AG08395 (cell line): ENCODE measurements at places on chromosomes 16 and 17.

GRCh38 chr17:81517009-81517338 lies 4.4 kb upstream of the ACTG1 start:
- DNase-seq, result no peak

- no peak for DNase-seq
Measured at GRCh38 chr17:4721203-4722135, 9.8 kb upstream of the MED11 start.

- peak; percentile 82 for DNase-seq
Measured at GRCh38 chr17:58525239-58525638, 10.8 kb upstream of the MTMR4 start.

- peak; percentile 83 for DNase-seq
Measured at GRCh38 chr17:61361084-61361483, 38.6 kb upstream of the TBX2 start.

GRCh38 chr17:77753691-77754245 lies 204.7 kb upstream of the TNRC6C start:
- no peak for DNase-seq

- no peak for DNase-seq
Measured at GRCh38 chr16:53895433-53895832, 191.5 kb downstream of the FTO start.

GRCh38 chr16:20897253-20897897 lies 2.8 kb downstream of the DCUN1D3 start:
- peak; percentile 29 for DNase-seq

GRCh38 chr16:57179215-57179828 lies 6.5 kb downstream of the PSME3IP1 start:
- no peak for DNase-seq

- no peak for DNase-seq
Measured at GRCh38 chr17:48592577-48592976, 1.0 kb downstream of the HOXB5 start.

DNA sequence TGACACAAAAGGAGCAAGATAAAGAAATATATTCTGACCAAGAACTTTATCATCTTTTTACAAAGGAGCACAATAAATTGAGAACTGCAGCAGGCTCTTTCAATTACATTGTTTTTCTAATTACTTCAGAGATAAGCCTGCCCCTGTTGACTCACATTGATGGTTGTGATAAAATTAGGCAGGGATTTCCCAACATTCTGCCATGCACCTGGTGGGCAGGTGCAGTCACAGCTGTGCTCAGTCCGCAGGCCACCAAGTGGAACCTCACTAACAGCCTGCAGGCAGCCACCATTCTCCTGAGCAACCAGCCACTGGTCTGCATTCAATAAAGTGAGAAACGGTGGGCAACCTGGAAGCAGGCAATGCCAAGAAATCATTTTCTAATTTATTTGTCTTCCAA lies 5.1 kb downstream of the FANCA start:
- no peak for DNase-seq

GRCh38 chr16:30533146-30533522 lies 1.5 kb downstream of the ZNF747 start:
- no peak for DNase-seq

DNA sequence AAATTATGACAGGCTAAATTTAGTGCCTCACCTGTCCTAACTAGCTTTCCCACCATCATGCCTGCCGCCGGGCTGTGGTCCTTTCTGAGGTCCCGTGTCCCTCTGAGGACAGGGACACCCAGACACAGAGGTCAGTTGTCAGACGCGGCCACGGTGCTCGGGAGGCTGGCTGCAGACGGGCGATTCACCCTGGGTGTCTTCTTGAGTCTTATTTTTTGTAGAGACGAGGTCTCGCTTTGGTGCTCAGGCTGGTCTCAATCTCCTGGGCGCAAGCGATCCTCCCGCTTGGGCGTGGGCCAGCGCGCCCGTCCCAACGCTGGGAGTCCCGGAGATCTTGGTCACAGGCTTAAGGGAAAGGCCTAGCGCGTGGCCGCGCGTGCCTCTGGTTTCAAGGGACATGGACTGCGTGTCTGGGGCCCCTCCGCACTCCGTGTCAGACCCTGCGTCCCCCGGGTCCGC lies 797 bp upstream of the RAB11FIP3 start:
- no peak for DNase-seq

DNA sequence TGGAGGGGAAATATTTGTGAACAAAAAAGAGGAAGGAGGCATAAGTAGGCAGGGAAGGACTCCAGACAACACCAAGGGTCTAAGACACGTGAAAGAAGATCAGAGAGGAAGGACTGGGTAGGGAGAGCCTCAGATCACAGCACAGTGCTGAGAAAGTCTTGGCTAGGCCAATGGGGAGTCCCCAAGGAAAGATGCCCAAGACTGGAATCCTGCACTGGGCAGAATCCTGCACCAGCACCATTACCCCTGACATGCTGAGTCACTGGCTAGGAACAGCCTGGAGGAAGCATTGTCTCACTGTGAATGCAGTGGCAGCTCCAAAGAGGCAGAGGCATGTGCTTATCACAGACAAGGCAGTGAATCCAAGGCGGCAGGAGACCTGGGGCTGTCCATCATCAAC lies 19.2 kb downstream of the CLEC19A start:
- DNase-seq, result no peak

- DNase-seq, result no peak
Measured at GRCh38 chr17:80890196-80890920, 101.3 kb upstream of the CHMP6 start.

DNA sequence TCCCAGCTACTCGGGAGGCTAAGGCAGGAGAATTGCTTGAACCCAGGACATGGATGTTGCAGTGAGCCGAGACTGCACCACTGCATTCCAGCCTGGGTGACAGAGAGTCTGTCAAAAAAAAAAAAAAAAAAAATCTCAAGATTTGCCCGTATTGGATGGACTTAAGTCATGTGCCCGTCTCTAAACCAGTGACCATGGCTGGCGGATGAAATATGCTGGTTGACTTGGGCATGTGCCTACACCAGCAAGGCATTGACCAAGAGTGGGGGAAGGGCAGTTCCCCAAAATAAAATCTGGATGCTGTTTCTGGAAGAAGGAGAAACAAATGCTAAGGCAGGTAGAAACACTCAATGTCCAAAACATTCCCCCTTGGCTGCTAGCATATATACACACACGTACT lies 21.5 kb upstream of the COL1A1 start:
- no peak for DNase-seq

DNA sequence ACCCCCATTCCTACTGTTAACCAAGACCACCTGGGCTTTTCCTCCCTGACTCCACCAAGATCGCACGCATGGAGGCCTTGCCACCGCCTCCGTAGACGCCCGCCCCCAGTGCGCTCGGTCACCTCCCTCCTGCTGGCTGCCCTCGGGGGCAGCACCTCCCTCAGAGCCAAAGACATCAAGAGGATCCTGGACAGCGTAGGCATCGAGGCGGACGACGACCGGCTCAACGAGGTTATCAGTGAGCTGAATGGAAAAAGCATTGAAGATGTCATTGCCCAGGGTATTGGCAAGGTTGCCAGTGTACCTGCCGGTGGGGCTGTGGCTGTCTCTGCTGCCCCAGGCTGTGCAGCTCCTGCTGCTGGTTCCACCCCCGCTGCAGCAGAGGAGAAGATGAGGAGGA lies 1.2 kb downstream of the EFCAB3 start:
- no peak for DNase-seq

- peak; percentile 96 for DNase-seq
Measured at GRCh38 chr17:76737676-76738467, at the start of gene MFSD11. TSS of gene MFSD11 (plus strand) at chr17:76738119. CDS start at chr17:76738353, 234 bp downstream.
